GM04503 (cell line): ENCODE measurements at places on chromosomes 16 and 17.

DNA sequence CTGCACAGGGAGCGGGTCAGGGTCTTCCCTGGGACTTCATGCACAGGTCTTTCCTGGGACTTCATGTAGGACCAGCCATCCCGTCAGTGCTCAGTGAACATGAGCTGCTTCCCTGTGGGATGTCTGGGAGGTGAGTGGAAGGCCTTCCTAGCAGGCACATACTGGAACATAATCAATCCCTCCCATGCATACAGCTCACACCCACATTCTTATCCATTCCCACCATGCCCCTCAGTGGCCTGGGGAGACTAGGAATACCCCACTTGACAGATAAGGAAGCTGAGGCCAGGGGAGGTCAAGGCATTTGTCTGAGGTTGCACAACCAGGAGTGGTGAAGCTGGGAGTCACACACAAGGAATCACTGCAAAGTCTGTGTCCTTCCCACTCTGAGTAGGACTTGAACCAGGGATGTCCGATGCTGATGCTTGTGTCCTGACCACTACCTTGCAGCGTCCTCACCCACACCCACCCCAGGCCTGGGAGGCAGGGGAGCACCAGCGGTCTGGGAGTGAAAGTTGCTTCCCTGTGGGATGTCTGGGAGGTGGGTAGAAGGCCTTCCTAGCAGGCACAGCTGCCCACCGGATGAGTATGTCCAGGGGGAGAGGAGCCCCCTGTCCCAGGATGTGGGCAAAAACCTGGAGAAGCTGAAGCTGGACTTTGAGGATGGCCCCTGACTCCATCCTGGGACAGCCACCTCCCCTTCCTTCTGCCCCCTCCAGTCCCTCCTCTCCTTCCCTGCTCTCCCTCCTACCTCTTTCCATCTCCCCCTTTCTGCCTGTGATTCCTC lies 1.0 kb upstream of the NLRC5 start:
- no peak for DNase-seq

DNA sequence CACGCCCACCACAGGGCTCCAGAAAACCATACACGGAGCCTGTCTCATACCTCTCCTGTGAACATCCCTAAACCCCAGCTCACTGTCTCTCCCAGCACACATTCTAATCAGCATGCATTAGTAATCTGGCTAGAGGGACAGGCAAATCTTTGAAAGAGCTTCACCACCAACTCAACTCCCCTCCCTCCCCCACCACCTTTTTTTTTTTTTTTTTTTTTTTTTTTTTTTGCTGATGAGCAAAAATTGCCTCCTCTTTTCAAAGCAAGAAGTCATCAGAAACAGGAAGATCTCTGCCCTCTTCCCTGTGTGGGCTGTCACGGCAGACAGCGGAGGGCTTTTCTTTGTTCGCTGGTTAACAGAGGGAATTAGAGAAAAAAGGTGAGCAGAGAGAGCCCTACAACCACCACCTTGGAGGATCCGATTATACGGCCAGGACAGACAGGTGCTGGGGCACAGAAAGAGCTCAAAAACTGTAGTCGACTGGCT lies 19.9 kb downstream of the GAS7 start:
- no peak for DNase-seq

DNA sequence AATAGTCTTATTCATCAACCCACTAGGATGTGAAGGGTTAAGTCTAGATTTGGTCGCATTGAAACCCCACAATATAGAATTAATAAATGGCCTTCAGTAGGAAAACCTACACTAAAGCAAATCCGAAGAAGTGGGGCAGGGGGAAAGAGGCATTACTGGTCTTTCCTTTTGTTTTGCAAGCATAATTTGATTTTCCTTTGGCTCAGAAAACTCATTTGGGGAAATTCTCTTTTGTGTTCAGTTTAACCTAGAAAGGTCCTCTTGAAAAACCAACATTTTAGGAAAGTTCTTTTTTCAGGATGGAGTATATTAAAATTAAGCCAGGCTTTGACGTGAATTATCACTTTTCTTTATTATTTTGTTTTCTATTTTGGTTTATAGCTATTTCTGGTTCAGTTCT lies 31.7 kb downstream of the ERCC4 start:
- no peak for DNase-seq

DNA sequence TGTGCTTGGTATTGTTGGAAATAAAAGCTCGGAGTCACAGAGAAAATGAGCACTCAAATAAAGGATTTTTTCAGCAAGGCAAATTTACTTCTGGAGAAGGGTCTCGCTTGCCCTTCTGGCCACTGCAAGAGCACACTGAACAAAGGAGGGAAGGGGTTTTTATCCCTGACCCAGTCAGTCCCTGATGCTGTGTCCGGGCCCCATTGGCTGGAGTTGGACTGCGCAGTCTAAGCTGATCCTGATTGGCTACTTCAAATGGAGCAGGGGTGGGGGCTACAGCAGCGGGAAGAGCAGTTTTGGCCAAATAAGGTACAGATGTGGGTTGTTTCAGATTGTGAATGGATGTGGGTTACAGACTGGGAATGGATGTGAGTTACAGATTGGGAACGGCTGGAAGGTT lies 4.3 kb upstream of the NLRP1 start:
- no peak for DNase-seq

DNA sequence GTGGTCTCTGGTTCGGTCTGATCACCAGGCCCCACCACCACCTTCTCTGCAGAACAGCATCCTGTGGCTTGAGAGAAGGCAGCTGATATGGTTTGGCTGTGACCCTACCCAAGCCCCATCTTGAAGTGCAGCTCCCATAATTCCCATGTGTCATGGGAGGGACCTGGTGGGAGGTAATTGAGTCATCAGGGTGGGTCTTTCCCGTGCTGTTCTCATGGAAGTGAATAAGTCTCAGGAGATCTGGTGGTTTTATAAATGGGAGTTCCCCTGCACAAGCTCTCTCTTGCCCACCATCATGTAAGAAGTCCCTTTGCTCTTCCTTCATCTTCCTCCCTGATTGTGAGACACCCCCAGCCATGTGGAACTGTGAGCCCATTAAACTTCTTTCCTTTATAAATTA lies 352.3 kb upstream of the CDH5 start:
- DNase-seq, result no peak

GRCh38 chr17:74539281-74539820 lies 6.6 kb downstream of the CD300C start:
- no peak for DNase-seq

- DNase-seq, result no peak
These were observed 577.0 kb downstream of the CDH11 start for GRCh38 chr16:64544859-64545258.

GRCh38 chr16:88941913-88942909 lies 34.8 kb downstream of the CBFA2T3 start:
- no peak for DNase-seq

DNA sequence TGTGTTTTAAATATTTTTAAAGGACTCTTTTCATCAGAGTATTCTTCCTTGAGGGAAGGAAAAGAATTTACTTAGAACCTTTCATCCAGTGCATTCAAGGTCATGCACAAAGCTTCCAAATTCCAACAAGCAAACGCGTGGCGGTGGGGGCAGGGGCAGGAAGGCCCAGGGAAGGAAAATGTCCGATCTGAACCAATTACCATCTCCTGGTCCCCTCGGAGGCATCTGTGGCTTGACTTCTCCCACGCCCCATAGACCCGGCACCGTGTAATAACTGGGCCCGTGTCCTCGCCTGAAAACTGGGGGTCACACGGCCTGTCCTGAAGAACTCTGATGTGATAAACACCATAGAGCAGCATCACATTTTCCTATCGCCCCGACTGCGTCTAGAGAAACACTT lies 18.3 kb downstream of the MEAK7 start:
- no peak for DNase-seq

DNA sequence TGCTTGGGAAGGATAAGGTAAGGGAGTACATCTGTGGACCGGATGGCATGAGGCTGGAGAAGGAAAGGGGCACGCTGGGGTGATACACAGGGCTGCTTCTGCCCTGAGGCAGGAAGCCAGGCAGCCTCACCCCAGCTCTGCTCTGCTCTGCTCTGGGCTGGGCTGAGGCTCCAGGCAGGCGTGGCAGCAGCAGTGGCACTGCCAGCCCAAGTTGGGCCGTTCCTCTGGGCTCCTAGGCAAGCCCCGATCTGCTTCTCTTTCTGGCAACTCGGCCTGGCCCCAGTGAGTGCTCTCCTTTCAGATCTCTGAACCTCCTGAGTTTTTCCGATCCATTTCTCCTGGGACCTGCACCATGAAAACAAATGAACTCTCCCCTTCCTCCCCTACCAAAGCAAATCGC lies 44.9 kb downstream of the VAC14 start:
- DNase-seq, result no peak

DNA sequence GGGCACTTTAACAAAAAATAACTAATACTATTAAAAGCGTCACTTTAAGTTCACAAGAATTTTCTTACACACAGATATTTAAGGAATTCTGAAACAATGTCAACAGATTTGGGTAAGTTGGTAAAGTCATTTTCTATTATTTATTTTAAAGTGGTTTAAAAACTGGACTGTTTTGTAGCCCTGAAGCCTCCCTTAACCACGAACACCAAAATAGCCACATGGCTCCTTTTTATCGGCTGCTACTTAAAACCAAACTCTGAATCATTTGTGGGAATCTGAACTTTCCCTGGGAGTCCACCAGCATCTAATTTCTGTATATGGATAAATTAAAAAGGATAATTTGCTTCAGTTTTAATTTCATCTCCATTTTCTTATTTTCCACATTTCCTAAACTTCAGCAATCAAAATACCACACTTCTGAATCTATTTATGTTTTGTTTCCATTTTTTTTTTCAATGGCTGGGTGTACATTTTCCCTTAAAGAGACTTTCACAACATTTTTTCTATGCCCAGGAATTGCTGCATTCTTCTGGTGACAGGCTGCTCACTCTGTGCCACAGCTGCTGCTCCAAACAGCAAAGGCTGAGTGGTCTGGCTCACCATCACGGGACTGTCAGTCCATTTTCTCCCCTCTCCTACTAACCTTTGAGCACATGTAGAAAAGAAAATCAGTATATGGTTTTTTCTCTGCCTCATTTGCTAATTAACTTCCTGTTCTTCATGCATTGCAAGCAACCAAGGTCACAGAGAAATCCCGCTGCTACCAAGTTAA lies 255.5 kb upstream of the KCNJ16 start:
- DNase-seq, result peak; percentile 29

DNA sequence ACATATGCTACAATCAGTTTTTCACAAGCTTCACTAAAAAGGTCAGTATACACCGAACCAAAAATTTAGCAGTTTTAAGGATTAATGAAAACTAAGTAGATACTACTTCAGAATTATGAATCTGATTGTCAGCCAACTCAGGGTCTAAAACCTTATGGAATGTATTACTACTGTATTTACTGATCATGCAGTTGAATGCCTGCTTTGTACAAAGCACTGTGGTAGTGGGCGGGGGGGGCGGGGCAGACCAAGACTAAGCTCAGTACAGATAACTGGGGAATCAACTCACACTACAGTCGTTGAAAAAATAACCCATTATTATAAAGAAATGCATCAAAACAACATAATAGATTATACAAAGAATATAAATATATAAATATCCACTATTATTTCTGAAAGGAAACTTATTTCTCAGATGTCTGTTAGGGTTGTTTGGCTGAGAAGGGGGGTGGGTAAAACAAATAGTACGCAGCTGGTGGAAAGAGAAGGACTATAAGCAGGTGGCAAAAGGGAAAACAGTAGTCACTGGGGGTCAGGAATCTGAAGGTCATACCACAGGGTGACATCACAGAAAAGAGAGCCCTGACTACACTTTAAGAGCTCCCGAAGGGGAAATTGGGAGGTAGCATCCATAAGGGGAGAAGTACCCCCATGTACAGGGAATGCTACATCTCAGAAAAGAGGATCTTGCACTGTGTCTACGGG lies 109.4 kb upstream of the AXIN2 start:
- no peak for DNase-seq

DNA sequence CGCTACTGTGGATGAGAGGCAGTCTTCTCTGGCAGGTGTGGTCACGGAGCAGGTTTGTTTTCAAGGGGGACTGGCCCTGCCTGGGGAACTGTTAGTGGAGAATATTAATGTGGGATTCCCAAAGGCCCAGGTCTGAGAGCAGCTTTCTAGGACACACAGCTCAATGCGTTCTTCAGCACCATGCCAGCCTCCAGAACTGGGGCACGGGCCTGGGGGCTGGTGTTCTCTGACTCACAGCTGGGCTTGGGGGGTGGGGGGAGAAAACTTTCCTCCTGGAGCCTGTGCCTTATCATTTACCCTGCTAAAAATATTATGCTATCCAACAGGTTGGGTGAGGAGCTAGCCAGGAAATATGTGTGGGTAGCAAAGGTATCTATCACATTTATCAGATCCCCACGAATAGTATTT lies 13.5 kb upstream of the LHX1 start:
- no peak for DNase-seq

GRCh38 chr17:64004218-64004770 lies 6.1 kb downstream of the PRR29 start:
- DNase-seq, result no peak

DNA sequence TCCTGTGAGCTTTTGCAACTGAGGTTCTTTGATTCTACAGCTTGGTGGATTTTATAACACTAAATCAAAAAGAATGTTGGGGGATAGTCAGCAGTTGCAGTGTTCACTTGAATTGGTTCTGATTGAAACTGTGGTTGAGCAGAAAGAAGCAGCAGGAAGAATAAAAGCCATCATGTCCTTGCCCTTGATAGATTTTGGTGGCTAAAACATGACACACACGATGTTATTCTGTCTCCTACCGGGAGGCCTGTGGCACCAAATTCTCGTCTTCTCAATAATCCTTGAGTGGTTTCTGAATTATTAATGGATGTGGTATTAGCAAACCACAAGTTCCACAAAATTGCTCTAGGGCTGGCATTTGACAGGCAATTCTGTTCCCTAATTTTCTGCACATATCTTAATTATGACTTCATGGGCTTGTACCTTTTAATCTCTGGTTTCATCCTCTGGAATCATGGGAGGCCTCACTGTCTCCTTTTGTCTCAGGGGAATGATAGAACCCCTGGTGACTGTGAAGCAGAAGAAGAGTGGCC lies 338.2 kb downstream of the SNX29 start:
- DNase-seq, result no peak

GRCh38 chr17:78789149-78789662 lies 7.1 kb upstream of the CYTH1 start:
- DNase-seq, result no peak
